Pancreas (tissue), 10 donors: ENCODE measurements at places on chromosomes 1 and 21.

GRCh38 chr1:11708554-11709350 lies 17.2 kb downstream of the DRAXIN start:
- no peak for DNase-seq

- no peak for DNase-seq
These were observed 41.6 kb downstream of the NUAK2 start for GRCh38 chr1:205279986-205280385.

DNA sequence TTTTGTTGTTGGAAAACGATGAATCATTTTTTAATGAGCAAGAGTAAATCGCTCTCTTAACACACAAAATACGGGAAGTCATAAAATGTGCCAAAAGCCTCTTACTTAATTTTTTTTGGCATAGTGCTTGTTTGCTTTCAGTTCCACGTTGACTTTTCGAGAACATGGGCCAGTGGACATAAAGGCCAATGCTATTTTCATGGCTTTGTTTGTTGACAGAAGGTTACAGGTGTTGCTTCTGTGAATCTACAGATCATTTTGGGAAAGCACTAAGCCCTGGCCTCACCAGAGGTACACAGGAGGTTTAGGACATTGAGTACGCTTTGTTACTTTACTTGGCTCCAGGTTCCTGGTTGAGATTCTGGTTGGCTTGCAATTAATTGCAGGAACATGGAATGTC lies 199.4 kb upstream of the HMCN1 start:
- no peak for DNase-seq

DNA sequence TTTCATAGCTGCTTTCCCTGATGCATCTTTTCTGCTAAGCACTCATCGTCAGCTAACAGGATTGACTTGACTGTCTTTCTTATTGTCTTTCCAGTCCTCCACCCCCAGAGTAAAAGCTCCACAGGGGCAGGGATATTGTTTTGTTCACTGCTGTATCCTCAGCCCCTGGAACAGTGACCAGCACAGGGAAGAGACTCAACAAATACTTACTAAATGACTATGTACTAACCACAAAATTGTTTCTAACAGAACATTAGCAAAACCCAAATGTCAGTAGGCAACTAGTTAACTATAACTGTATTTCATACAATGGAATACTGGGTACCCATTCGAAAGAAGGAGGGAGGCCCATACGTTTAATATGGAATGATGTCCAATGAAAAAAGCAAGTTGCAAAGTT lies 53.0 kb downstream of the BCAR3 start:
- no peak for DNase-seq

GRCh38 chr1:60331647-60332046 lies 258.1 kb upstream of the C1orf87 start:
- DNase-seq, result no peak

- DNase-seq, result no peak
These were observed 24.2 kb downstream of the CAPZB start for GRCh38 chr1:19461220-19461554.
